ENCODE measurements at places on chromosomes 7 and 10. TPM values are rescaled to one million over a fixed set of nuclear protein-coding genes. Genes with fewer than 3 reads are reported as not detected.

WAC gene
- 79.9 TPM for total RNA-seq

INSIG1 gene
- total RNA-seq, result 296 TPM

- no peak for DNase-seq
Measured at GRCh38 chr7:83077328-83077727, 85.4 kb downstream of the PCLO start.

GRCh38 chr10:69220041-69220451, at the start of gene HKDC1:
Gene HKDC1, plus strand, starts transcription at chr10:69220332. Its CDS starts 104 bp downstream, at chr10:69220436.
- DNase-seq, result no peak

GRCh38 chr10:27529010-27529783, 25.1 kb downstream of the RAB18 start:
- DNase-seq, result peak; percentile 46

DNA sequence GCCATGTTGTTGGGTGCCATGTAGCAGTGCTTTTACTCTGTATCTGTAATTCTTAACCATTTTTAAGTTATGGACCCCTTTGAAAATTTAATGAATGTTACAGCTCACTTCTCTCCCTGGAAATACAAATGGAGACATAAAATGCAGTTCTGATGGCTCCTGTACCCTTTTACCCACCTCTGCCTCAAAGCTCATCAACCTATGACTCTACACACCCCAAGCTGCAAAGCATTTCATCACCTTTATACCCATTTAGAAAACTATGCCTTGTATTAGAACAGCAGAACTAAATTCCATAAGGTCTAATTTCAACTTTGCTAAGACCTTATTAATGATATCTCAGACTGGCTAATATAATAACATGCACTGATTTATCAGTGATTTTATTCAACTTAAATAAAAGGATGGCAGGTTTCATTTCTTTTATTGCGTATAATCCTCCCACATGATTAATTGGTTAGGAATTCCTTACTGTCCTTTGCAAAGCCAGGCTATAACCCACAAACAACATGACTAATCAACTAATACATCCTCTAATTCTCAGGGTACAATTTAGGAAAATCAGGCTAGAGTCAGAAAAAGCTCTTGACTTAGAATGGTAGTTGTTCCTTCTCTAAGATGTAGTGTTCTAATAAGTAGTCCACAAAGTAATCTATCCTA, 68.1 kb downstream of the CPEB3 start:
- no peak for DNase-seq

- DNase-seq, result no peak
Measured at GRCh38 chr7:55538538-55538937, 33.8 kb downstream of the VOPP1 start.

NUTM2D gene
- 9.6 TPM for total RNA-seq

- no peak for DNase-seq
Measured at GRCh38 chr10:52378124-52378523, 64.0 kb downstream of the DKK1 start.

ZNF727 gene
- total RNA-seq, result not detected

DNA sequence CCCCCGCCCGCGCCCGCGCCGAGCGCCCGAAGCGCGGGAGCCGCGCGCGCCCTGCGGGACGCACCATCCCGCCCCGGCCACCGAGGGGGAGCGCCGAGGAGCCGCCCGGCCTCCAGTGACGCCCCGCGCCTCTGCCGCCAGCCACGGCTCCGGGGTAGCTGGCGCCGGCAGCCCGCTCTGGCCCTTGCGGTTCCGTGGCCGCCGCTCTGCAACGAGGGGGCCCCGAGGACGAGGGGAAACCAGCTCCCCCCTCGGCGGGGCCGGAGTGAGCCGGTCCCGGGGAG, at the start of gene PAXIP1:
Gene PAXIP1, minus strand, starts transcription at position 33 of the 284 bp plus-strand sequence. CDS start 195 bp downstream, outside the sequence.
- DNase-seq, result peak; percentile 88

DNA sequence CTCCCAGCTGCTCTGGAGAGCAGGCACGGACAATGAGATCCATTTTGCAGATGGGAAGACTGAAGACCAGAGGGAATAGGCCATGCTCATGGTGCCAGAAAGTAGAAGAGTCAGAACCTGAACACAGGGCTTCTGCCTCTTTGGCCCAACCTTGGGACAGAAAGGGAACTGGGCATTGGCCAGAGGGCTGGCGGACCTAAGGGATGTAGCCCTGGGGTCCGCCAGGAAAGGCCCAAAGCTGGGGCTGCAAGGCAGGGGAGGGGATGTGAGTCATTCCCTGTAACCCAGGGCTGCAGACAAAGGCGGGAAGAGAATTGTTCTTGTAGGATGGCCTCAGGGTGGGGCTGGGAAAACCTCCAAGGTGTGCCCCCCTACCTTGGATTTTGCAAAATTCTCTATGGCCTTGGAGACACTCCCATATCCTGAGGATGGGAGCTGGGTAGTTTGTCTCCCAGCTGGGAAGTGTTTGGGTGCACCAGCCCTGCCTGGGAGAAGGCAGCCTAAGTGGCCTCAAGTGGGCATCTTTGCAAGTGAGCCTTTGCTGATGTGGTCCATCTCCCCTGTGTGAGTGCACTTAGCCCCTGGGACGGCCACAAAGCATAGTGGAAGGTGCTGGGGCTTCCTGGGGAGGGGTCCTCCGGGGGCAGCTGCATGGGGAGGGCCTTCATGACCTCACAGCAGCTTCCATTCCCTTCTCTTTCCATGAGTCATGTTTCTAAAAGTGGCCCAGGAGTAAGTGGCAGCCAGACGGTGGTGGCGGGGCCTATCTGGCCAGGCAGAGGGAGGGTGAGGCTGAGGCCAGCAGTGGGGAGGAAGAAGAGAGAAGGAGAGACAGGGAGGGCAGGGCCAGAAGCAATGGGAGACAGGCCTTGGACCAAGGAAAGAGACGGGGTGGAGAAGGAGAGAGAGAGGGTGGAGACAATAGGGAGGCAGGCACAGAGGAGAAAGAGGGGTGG, 9.2 kb downstream of the AQP1 start:
- peak; percentile 61 for DNase-seq

GRCh38 chr7:20302891-20303290, 27.8 kb upstream of the ITGB8 start:
- no peak for DNase-seq

- no peak for DNase-seq
Measured at GRCh38 chr10:70162892-70163201, 7.5 kb downstream of the SAR1A start.

DNA sequence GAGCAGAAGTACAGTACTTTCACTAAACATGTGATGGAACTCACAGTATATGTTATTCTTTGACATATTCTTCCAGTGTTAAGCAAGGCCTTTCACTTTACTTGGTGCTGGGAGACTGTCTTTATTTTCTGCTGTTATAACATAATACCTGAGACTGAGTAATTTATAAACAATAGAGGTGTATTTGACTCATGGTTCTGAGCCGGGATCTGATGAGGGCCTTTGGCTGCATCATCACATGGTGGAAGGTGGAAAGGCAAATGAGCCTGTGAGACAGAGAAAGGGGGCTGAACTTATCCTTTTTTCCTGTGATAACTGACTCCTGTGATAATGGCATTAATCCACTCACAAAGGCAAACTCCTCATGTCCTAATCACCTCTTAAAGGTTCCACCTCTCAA, 1.4 kb downstream of the SUPV3L1 start:
- DNase-seq, result no peak

ANKRD22 gene
- not detected for total RNA-seq

- no peak for DNase-seq
Measured at GRCh38 chr7:27107391-27108381, 5.2 kb upstream of the HOXA2 start.

- DNase-seq, result peak; percentile 25
Measured at GRCh38 chr10:18710201-18710653, 51.0 kb downstream of the ARL5B start.

- DNase-seq, result no peak
Measured at GRCh38 chr10:71622154-71622526, 97.4 kb downstream of the C10orf105 start.

- DNase-seq, result no peak
Measured at GRCh38 chr10:112271982-112272381, 11.2 kb upstream of the TECTB start.

DNA sequence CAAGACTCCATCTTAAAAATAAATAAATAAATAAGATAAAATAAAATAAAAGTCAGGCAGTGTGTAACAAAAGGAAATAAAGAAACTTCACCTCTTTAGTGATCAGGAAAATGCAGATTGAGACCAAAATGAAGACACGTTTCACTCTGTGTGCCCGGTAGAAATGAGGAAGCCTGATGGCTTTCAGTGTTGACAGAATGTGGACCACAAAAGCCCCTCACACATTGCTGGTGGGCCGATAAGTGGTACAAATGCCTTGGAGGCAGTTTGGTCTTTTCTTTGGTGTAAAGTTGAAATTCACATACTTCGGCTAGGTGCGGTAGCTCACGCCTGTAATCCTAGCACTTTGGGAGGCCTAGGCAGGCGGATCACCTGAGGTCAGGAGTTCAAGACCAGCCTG, 44.5 kb upstream of the PFKFB3 start:
- no peak for DNase-seq

GPER1 gene
- total RNA-seq, result not detected

GRCh38 chr10:90913774-90914420, 7.0 kb downstream of the ANKRD1 start:
- no peak for DNase-seq

VAX1 gene
- total RNA-seq, result not detected

DNA sequence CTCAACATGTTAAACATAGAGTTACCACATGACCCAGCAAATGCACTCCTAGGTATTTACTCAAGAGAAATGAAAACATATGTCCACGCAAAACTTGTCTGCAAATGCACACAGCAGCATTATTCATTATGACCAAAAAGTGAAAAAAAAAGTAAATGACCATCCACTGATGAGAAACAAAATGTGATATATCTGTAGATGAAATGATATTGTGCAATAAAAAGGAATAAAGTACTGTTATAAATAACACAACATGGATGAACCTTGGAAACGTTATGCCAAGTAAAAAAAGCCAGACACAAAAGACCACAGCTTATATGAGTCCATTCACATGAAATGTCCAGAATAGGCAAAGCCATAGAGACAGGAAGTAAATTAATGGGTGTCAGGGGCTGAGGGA, 61.4 kb upstream of the SKAP2 start:
- no peak for DNase-seq

GRCh38 chr7:110918949-110919548, 171.9 kb upstream of the LRRN3 start:
- DNase-seq, result no peak

GRCh38 chr7:94301024-94301586, 93.6 kb upstream of the COL1A2 start:
- DNase-seq, result peak; percentile 64

- no peak for DNase-seq
Measured at GRCh38 chr7:139396323-139396951, 36.7 kb downstream of the LUC7L2 start.

DNA sequence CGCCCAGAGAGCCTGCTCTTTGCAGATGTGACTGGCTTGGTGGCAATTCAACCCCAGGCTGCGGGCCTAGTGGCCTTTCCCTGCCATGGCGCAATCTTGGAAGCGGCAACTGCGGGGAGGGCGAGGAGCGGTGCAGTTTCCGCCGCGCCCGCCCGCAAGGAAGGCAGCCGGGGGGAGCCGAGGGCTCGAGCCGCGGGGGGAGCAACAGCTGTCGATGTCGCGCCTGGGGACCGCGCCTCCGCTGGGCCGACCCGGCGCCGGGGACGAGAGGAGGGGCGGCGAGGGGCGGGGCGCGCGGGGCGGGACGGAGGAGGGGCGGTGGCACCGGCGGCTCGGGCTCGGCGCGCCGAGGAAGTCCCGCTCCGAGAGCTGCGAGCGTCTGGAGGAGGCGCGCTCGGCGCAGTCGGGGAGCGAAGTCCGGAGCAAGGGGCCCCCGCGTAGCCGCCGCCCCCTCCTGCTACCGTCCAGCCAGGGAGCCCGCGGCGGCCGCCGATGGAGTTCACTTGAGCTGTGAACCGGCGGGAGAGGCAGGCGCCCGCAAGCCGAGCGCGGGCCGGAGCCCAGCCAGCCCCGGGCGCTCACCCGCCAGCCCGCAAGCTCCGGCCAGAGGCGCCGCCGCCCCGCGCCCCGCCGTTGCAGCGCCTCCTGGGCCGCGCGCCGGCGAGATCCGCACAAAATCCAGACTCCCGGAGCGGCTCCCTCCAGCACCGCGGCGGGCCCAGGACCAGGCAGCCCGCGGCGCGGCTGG, 438.1 kb upstream of the GALNT17 start:
- DNase-seq, result no peak

GRCh38 chr7:17279061-17279460, 19.4 kb upstream of the AHR start:
- no peak for DNase-seq

WNT8B gene
- total RNA-seq, result not detected
